Left forelimb (tissue), 1 donor: ENCODE measurements at places on chromosomes 3 and 15.

DNA sequence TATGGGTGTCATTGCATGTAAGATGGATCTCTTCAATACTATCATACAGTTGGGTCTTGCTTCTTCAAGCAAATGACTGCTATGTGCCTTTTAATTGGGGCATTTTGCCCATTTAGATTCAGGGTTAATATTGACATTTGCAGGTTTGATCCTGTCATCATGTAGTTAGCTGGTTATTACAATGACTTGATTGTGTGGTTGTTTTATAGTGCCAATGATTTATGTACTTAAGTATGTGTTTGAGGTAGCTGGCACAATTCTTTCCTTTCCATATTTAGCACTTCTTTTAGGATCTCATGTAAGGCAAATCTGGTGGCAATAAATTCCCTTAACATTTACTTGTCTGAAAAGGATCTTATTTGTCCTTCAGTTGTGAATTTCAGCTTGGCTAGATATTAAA, 267.5 kb downstream of the VGLL3 start:
- DNase-seq: no peak

GRCh38 chr3:194000712-194001111, 135.2 kb upstream of the HES1 start:
- DNase-seq: no peak

DNA sequence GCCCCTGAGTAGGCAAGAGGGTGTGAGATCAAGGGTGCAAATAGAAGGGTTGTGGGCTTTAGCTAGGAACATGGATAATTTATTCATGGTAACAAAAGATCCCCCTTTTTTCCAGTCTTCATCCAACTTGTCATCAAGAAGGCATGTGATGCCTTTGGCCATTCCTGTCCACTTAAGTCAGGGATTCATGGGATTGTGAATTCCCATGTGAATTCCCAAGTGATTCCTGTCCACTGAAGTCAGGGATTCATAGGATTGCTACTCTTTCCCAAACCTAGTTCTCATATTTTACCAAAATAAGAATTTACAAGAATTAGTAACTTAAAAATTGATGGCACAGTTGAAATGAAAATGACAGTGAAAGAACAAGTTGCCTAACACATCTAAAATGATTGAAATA, 40.8 kb downstream of the HMG20A start:
- no peak for DNase-seq

DNA sequence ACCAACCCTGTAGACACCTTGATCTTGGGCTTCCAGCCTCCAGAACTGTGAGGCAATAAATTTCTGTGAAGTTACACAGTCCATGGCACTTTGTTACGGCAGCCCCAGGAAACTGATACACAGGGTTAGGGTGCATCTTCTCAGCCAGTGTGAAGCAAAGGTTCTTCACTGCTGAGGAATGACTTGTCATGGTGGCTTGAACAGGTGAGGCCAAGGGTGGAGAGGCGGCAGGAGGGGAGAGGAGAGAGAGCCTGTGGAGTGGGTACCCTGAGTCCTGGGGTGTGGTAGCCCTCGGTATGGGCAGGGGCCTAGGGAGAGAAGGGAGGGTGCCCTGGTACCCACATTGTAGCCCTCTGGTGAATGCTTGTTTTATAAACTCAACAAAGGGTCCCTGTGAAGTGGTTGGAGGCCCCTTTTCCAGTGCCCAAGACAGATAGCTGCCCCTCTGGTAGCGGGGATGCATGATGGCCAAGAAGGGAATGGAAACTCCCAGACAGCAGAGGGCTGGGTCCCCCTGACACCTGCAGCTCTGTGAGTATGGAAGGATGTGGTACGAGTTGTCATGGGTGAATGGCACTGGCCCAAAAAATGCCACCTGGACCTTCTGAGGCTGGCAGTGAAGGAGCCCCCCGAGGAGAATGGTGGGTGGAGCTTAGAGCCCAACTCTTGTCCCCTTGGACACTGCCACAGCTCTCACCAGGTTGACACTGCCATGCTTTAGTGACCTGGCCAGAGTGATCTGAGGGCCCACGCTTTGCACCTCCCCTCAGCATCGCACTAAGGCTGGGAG, 49.6 kb downstream of the SPSB4 start:
- no peak for DNase-seq

DNA sequence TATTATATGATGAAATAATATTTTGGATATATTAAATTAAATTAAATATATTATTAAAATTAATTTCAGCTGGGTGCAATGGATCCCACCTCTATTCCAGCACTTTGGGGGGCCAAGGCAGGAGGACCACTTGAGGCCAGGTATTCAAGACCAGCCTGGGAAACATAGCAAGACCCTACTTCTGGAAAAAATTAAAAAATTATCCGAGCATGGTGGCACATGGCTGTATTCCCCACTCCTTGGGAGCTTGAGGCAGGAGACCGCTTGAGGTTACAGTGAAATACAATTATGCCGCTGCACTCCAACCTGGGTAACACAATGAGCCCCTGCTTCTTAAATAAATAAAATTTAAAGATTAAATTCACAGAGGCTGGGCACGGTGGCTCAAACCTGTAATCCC, 61.4 kb downstream of the SH3BP5 start:
- DNase-seq: no peak

DNA sequence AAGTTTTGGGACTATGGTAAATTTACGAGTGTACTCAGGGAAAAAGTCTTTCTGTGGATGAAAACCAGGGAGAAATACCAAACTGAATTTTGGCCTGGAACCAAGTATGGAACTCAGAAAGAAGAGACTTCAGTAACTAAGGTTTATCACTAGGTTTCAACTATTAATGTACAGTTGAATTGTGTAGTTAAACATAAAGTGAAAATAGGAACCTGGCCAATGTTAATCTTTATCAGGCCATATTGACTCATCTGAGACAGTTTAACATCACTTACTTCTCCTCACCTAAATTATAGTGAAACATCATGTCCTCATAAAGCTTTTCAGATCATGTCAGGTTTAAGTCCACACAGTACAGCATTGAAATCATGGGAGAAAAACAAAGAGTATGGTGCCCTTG, 197.7 kb downstream of the LSAMP start:
- no peak for DNase-seq

GRCh38 chr3:60552581-60552980, 698.7 kb downstream of the FHIT start:
- no peak for DNase-seq

- DNase-seq: no peak
Measured at GRCh38 chr3:12632523-12632922, 31.4 kb downstream of the RAF1 start.

GRCh38 chr15:29593111-29593510, 229.2 kb downstream of the TJP1 start:
- DNase-seq: no peak

- no peak for DNase-seq
Measured at GRCh38 chr3:16456784-16457415, 56.6 kb downstream of the RFTN1 start.

DNA sequence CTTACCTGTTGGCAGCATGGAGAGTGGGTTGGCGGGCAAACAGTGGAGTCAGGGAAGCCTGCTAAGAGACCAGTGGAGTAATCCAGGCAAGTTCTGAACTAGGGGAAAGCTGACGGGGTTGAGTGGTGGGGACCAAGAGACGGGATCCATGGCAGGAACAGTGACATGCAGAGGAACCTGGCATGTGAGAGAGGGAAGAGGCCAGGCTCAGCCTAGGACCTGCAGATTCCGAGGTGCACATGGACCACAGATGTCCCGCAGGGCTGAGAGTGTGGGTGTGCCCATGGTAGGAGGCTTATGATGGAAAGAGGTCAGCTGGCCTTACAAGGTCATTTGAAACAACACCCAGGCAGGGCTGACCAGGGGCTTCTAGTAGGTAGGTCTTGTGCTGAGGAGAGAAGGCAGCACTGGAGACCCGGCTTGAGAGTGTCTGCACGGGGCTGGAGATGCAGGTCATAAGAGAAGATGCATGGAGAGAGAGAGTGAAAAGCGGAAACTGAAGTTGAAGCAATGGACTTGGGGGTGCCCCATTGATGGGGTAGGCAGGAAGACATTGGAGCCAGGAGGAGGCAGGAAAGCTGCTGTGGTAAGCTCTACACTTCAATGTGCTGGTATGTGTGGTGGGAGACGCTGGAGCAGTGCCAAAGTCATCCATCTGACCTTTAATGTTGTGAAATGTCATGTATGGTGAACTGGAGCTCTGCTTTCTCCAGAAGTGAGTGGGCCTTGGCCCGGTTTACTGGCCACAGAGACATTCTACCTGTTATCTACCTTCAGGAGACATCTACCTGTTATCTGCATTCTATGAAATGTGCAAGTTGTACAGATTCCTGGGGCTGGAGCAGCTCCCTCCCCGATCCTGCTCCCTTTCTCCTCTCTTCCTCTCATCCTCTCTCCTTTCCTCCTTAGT, 4.6 kb downstream of the SPSB4 start:
- no peak for DNase-seq

GRCh38 chr3:140994316-140994715, 52.7 kb downstream of the SLC25A36 start:
- DNase-seq: no peak

DNA sequence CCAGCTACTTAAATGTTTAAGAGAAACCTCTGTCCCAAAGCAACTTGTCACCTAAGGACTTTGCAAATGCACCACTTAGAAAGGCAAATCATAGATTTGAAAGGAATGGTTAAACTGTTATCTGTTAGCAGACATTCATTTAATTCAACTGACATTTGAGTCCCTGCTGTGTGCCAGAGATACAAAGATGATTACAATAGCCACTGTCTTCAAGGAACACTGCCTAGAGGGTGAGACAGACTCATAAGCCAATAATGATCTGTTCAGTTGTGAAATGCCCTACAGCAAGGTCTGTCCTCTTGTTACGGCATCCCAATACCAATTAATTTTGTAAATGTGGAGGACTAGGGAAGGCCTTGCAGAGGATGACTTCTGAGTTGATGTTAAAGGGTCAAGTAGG, 113.1 kb downstream of the ATG7 start:
- no peak for DNase-seq

GRCh38 chr3:32128936-32129335, 22.5 kb downstream of the GPD1L start:
- no peak for DNase-seq

DNA sequence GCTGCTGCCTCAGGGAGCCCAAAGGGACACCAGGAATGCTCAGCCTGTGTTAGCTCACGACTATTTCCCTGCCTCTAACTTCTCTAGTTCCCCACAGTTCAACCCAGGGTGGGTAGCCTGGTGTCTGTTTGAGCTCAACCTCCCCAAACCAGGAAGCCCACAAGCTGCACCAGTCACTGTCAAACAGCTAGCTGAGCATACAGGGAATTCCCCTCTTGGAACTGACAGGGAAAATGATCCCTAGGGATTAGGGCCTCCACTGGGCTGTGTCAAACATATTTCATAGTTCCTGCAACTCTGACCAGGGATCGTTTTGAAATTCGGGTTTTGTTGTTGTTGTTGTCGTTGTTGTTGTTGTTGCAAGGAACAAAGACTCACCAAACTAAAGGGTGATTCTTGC, 147.1 kb upstream of the ICE2 start:
- no peak for DNase-seq

GRCh38 chr15:29693225-29693624, 129.0 kb downstream of the TJP1 start:
- DNase-seq: no peak

DNA sequence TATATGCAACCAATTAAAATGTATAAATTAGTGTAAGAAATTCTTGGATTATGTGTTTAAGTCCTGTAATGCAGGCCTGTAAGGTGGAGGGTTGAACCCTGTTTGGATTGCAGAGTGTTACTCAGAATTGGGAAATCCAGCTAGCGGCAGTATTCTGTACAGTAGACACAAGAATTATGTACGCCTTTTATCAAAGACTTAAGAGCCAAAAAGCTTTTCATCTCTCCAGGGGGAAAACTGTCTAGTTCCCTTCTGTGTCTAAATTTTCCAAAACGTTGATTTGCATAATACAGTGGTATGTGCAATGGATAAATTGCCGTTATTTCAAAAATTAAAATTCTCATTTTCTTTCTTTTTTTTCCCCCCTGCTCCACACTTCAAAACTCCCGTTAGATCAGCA, 65.4 kb upstream of the ACAD9 start:
- DNase-seq: no peak

DNA sequence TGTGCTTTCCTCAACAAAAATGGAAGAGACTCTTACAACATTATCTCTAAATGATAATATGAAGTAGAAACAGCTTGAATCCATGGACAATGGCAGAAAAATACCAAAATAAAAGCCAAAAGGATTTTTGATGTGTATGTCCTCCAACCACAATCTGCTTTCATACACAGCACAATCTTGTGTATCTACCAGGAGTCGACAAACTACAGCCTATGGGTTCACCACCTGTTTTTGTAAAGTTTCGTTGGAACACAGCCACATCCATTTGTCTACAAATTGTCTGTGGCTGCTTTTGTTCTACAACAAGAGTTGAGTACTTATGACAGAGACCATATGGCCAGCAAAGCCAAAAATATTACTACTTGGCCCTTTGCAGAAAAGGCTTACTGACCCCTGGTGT, 88.7 kb upstream of the UBE2E2 start:
- DNase-seq: no peak

DNA sequence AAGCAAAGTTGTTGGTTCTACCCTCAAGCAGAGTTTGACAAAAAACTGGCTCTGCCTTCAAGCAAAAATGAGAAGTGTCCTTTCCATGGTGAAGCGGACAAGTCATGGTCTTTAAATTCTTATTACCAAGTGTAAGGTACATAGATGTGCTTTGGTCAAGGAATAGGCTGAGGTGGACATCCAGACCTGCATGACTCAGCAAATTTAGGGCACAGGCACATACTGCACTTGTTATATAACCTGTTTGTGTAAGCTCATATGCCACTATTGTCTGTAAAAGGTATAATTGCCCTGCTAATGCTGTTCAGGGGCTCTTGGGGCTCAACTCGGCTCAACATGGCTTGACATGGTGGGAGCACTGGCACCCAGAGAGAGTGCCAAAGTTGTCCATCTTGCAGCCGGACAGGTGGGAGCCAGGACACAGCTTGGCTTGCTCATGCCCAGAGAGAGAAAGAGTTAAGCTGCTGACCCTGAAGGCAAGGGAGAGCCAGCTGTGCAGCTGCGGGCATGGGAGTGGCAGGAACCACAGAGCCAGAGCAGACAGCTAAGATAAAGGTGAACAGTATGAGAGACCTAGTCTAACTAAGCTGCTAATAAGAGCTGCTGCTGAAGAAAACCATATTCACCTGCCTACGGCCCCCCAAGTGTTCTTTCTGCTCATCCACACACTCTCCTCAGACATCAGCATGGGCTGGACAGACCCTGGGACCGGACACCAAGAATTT, 17.7 kb downstream of the MCCC1 start:
- DNase-seq: no peak

DNA sequence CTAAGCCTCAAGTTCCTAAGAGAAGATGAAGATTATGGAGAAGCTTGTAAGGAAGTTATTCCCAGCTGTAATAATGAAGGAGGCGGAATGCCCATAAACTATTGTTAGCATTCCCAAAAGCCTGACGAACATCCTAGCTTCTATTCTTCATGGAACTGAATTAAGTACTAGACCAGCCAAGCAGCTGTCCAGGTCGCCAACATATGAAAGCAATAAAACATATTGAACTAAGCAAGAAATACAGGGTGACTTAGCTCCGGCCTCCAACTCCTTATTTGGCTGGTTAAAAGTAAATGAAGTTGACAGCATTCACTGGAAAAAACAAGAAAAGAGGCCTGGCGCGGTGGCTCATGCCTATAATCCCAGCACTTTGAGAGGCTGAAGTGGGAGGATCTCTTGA, 174.0 kb upstream of the TPM1 start:
- DNase-seq: peak; percentile 42
